ENCODE measurements at places on chromosomes 7 and 10.

DNA sequence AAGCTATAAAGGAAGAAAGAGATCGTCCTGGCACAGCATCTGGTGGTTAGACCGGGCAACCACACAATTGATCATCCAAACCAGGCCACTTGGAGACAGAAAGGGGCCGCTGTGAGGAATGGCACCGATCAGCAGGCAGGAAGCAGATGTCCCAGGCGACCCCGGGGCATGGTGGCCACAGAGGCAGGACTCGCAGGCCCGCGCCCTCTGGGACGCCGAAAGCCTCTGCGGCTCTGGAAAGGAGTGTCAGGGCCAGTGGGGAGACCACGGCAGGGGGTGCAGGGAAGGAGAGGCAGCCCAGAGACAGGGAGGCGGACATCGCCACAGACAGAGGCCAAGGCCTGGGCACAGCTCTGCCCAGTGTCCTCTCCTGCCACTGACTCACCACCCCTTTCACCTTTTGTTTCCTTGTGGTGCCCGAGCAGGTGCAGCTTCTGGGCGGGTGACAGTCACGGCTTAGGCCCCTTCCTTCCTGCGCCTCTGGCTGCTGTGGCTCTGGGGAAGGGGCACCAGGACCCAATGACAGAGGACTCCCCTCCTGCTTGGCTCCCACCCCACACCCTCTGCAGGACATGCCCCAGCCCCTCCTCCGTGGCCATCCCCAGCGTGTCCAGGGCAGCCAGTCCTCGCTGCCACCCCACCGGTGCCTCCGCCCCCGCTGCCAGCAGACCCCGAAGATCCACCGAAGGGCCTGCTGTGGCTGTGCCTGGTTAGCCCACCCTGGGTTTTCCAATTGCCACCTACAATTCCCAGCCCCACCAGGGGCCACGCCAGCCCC is 10.9 kb downstream of the STK32C start:
- DNase-seq, result no peak

DNA sequence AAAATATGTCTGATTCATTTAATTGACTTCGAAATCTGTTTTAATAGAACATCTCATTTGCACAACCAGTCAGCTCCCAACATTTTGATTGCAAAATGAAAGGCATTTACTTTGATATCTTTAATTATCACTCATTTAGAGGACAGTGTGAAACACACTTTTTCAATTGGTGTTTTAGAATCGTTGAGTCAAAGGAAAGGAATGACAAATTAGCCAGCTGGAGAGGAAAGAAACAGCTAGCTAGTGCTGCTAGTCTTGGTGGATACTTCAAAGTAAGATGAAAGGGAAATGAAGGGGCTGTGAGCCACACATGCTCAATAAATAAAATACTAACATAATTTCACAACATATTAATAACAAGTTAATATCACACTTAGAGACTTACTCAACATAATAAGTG is 570.2 kb downstream of the PHTF2 start:
- no peak for DNase-seq

DNA sequence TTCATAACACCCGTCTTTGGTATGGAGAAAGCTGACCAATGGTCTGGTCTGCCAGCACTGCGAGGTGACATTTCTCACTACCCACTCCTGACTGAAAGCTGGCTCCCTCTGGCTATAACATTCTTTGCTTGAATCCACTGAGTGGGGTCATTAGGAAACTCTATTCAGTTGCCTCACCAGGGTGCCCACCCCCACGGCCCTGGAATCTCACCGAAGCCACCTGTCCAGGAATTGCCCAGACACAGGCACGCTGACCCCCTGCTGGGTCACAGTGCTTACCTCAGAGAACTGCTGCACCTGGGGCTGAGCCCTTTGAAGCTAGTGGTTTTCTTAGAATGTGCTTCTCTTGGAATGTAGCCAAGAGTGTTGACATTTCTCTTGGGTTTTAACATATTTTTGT is 28.6 kb downstream of the HECW1 start:
- DNase-seq, result no peak

DNA sequence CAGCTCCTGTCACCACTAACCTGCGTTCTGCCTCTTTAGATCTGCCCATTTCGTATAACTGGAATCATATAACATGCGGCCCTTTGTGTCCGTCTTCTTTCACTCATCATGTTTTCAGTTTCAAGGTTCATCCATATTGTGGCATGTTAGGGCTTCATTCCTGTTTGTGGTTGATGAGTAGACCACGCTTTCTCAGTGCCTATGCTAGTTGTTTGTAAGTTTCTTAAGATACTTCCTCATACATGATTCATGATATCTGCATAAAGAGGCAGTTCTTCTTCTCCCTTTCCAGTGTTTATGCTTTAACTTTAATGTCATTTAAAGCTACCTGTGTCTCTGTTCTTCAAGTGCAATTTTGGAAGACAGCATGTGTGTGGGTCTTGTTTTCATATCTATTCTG is 79.5 kb upstream of the FAM20C start:
- DNase-seq, result no peak

GRCh38 chr7:29234438-29234837 is 39.9 kb downstream of the CHN2 start:
- no peak for DNase-seq

GRCh38 chr7:55554038-55554437 is 18.3 kb downstream of the VOPP1 start:
- DNase-seq, result no peak

GRCh38 chr10:89355394-89355931 is 22.4 kb upstream of the IFIT1B start:
- no peak for DNase-seq

- DNase-seq, result peak; percentile 57
These were observed at the start of gene HSPA12A for GRCh38 chr10:116742367-116743265. TSS of gene HSPA12A (minus strand) at chr10:116742566. CDS start at chr10:116742469, 97 bp downstream.

GRCh38 chr7:48097521-48098231 is 8.6 kb downstream of the UPP1 start:
- DNase-seq, result no peak

DNA sequence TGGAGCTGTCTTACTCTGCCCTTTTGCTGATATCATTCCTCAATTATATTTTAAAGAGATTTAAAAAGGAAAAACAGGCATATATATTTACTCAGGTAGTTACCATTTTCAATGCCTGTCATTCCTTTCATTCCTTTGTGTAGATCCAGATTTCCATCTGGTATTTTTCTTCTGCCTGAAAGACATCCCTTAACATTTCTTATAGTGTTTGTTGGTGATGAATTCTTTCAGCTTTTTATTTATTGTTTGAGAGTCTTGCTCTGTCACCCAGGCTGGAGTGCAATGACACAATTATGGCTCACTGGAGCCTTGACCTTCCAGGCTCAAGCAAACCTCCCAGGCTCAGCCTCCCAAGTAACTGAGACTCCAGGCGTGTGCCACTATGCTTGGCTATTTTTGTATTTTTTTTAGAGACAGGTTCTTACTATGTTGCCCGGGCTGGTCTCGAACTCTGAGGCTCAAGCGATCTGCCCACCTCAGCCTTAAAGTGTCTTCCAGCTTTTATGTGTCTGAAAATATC is 5.6 kb upstream of the POM121 start:
- DNase-seq, result no peak

DNA sequence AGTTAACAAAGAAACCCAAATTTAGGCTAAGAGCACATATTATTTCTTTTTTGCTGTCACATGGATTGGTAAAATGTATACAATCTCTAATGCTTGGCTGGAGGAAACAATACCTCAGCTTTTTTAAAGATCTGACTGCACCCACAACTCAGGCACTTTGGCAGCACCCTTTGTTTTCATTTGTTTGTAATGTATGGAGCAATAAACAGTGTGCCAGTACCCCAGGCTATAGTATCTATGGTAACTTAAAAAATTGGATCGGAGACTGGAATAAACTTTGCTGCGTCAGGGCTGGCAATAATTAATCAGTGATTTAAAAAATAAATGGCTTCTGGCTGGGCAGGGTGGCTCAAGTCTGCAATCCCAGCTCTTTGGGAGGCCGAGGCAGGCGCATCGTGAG is 27.2 kb downstream of the POLR1F start:
- no peak for DNase-seq

DNA sequence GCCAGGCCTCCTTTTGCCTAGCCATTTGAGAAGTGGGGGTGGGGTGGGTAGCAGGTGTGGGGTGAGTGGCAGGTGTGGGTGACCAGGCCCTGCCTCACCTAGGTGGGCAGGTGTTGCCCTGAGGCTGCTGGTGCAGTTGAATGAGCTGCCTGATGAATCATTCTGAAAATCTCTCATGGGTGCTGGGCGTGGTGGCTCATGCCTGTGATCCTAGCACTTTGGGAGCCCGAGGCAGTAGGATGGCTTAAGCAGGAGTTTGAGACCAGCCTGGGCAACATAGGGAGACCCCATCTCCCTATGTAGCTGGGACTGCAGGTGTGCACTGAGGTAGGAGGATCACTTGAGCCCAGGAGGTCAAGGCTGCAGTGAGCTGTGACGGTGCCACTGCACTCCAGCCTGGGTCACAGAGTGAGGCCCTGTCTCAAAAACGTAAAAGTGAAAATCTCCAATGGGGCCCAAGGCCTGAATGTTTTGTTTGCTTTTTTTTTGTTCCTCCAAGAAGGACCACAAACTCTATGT is 17.7 kb downstream of the TSPAN14 start:
- no peak for DNase-seq

GRCh38 chr10:77416311-77417135 is 221.1 kb downstream of the KCNMA1 start:
- DNase-seq, result no peak

GRCh38 chr10:23525406-23525805 is 86.5 kb downstream of the OTUD1 start:
- peak; percentile 7 for DNase-seq

DNA sequence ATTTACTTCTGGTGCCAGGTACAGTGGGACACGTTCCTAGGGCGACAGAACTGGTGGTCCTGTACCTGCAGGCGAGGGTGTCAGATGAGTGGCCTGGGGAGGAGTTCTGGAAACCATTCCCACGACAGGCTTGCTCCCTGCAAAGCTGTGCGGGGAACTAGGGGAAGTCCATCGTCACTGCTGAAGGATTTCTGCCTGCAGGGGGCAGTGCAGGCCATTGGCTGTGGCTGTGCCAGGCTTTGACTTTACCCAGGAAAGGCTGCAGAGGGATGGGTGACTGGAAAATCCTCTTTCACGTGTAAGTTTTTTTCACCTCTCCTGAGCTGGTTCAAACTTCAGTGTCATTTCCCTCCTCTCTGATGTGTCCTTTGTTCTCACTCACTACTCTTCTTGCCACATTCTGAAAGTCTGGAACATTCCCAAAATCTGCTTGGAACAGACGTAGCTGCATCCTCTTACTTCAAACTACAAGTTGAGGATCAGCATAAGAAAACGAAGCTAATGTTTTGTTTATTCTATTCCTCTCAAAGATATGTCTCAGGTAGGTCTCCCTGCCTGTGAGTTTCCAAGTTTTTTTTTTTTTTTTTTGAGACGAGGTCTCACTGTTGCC is 126.5 kb downstream of the SH2D4B start:
- DNase-seq, result peak; percentile 65

DNA sequence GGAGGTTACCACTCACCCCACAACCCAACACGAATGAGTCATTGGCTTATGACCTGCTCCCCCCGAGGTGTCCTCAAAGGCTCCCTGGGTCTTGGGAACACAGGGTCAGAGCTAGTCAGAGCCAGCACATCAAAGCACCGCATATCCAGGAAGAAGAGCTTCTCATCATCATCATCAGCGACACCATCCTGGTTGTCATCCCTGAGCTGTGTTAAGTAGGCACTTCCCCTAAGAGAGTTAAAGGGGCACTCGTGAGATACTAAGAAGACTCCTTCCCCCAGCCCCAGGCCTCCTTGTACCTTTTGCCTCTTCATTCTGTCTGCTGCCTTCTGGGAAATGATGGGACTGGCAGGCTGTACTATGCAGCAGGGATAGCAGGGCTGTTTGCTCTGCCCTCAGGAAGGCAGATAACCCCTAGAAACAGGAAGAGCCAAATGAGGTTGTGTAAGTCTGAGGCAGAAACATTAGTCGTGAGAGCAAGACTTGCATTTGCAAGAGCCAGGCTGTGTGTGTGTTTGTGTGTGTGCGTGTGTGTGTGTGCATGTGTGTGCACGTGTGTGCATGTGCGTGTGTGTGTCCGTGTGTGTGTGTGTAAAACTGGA is 11.1 kb upstream of the CPA1 start:
- DNase-seq, result no peak

DNA sequence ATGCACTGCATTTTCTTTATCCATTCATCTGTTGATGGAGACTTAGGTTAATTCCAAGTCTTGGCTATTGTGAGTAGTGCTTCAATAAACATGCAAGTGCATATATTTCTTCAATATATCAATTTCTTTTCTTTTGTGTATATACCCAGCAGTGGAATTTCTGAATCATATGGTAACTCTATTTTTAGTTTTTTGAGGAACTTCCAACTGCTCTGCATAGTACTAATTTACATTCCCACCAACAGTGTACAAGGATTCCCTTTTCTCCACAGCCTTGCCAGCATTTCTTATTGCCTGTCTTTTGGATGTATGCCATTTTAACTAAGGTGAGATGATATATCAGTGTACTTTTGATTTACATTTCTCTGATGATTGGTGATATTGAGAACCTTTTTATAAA is 145.2 kb downstream of the LYZL1 start:
- no peak for DNase-seq

GRCh38 chr7:94710256-94710655 is 54.3 kb upstream of the SGCE start:
- no peak for DNase-seq

DNA sequence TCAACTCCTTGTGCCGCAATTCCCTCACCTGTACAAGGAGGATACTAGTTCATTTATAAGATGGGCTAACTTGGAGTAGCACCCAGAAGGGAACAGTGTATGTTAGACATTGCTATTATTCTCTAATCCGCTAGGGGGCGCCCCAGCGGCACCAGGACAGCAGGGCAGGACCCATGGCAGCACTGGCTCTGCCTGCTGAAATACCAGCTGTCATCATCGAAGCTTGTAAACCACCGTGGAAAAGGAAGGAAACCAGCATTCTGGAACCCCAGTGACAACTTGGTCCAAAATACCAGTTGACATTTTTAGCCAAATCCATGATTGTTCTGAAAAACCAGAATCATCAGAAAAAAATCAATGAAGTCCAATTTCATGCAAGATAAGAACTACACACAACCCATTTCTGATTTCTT is 134.4 kb downstream of the ITGA8 start:
- DNase-seq, result peak; percentile 6

GRCh38 chr7:90625562-90625961 is 29.4 kb downstream of the CDK14 start:
- DNase-seq, result peak; percentile 2
